Stimulated activated CD4-positive, alpha-beta T cell treated with anti-CD3 and anti-CD28 coated beads, Interleukin-1b, Interleukin-23, amount 100 ng/mL, for 1 hour (primary cell): ENCODE measurements at places on chromosomes 16 and 17.
A peak's percentile ranks its signal among the peaks of the same experiment; 100 is the strongest.

- no peak for DNase-seq
These were observed 9.1 kb downstream of the SRL start for GRCh38 chr16:4232541-4233386.

- DNase-seq: no peak
These were observed 27.2 kb upstream of the WIPI1 start for GRCh38 chr17:68484458-68484857.

DNA sequence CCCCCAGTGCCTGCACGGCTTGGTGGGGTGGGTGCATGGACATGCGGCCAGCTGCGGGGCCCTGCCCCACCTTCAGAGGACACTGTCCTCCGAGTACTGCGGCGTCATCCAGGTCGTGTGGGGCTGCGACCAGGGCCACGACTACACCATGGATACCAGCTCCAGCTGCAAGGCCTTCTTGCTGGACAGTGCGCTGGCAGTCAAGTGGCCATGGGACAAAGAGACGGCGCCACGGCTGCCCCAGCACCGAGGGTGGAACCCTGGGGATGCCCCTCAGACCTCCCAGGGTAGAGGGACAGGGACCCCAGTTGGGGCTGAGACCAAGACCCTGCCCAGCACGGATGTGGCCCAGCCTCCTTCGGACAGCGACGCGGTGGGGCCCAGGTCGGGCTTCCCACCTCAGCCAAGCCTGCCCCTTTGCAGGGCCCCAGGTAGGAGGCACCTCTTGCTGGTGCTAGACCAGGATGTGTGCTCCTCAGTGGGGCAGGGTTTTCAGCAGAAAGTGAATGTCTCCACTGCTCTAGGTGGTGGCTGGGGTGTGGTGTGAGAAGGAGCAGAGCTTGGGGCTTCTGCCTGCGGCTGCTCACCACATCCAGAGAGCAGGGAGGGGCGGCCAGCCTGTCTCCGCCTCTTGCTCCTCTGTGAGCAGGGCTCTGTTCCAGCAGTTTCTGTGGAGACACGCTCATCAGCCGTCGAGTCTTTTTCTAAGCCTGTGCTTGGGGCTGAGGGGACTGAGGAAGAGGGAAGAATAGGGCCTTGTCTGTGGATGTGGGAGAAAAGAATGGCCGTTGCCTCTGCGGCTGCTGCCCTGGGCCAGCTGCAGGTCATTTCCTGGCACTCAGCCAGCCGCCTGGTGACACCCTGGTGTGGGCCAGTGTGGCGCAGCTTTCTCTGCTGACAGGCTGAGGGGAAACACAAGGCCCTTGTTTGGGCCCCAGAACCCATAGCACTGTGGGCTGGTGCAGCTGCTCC lies 2.2 kb downstream of the ZNF276 start:
- DNase-seq: peak; percentile 60

DNA sequence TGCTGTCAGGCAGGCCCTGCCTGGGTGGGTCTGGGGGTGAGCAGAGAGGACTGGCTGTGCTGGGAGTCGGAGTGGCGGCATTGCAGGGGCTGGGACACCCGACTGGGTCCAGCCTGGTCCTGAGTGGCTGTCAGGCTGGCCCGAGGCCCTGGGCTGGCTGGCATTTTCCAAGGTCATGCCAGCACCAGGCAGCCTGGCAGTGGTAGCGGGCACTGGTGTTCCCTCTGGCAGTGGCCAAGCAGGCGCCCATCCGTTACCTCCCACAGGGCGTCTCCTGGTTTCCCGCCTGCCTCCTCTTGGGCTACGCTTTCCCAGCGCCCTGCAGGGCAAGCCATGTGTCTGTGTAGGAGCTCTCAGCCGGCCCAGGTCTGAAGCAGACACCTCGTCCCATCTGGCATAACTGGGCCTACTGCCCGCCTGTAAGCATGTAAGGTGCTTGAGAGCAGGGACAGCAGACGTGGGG lies 5.7 kb upstream of the PKMYT1 start:
- DNase-seq: no peak
